ENCODE measurements at places on chromosomes 1 and 21.

- DNase-seq: no peak
Measured at GRCh38 chr1:30654188-30654587, 69.2 kb downstream of the MATN1 start.

GRCh38 chr1:185487026-185487425, 170.0 kb upstream of the IVNS1ABP start:
- DNase-seq: no peak

- DNase-seq: no peak
Measured at GRCh38 chr1:154557248-154557938, 1.1 kb downstream of the UBE2Q1 start.

DNA sequence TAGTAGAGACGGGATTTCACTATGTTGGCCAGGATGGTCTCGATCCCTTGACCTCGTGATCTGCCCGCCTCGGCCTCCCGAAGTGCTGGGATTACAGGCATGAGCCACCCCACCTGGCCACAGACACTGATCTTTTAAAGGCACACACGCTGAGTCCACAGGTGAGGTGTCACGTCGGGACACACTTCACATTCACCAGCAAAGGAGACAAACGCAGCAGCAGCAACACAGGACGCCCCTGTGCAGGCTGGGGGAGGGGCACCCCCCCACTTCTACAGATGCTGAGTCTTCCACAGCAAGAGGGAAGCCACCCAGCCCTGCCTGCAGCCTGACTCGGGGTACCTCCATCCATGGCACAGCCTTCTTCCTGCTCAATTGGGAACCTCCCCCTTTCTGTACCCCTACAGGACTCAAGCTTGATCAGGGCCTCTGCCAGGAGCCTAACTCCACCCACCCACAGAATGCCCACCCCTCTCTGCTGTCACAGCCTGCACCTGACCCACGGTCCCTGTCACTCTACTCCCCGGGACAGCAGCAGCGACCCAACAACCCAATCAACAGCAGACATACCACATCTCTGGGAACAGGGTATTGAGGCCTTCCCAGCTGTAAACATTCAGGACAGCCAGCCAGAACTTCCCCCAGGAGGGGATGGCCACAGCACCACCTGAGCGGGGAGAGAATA, 9.5 kb downstream of the LSS start:
- DNase-seq: no peak

DNA sequence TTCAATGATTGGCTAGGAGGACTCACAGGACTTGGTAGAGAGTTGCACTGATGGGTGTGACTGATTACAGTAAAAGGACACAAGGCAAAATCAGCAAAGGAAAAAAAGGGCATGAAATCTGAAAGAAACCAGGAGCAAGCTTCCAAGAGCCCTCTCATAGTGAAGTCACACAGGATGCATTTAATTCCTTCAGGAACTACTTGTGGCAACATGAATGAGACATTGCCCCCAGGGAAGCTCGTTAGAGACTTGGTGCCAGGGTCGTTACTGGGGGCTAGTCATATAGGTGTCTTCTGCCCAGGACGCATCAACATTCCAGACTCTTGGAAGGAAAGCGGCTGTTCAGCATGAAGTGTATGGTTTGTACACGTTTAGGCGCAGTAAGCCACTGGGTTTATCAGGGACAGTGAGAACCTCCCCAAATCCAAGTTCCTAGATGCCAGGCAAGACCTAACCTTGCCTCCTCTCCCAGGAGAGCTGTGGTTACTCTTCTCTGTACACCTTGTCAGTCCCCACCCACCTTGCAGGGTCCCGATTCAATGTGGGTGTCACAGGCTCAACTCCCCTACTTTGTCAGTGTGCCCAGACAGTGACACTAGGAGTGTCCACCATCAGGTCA, 26.0 kb upstream of the C2CD2 start:
- DNase-seq: no peak

GRCh38 chr1:109849655-109850054, 61.0 kb upstream of the CSF1 start:
- DNase-seq: no peak

GRCh38 chr1:17335821-17336710, 28.1 kb downstream of the PADI4 start:
- peak; percentile 79 for DNase-seq

DNA sequence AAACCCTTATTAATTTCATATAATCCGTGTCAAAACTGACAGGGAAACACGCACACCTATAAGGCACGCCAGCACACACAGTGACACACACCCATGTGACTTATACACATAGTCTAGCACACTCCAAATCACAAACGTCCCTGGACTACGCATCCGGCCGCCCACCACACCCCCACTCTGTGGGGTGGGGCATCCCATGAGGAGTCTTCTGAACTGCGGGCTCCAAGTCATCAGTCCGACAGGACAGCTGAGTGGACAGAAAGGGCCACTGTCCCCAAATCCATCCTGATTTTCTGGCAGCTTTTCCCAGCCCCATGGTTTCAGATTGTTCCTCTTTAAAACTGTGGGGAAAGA, 829 bp downstream of the PEA15 start:
- peak; percentile 63 for DNase-seq

GRCh38 chr1:198123133-198123532, 33.7 kb upstream of the NEK7 start:
- DNase-seq: no peak

DNA sequence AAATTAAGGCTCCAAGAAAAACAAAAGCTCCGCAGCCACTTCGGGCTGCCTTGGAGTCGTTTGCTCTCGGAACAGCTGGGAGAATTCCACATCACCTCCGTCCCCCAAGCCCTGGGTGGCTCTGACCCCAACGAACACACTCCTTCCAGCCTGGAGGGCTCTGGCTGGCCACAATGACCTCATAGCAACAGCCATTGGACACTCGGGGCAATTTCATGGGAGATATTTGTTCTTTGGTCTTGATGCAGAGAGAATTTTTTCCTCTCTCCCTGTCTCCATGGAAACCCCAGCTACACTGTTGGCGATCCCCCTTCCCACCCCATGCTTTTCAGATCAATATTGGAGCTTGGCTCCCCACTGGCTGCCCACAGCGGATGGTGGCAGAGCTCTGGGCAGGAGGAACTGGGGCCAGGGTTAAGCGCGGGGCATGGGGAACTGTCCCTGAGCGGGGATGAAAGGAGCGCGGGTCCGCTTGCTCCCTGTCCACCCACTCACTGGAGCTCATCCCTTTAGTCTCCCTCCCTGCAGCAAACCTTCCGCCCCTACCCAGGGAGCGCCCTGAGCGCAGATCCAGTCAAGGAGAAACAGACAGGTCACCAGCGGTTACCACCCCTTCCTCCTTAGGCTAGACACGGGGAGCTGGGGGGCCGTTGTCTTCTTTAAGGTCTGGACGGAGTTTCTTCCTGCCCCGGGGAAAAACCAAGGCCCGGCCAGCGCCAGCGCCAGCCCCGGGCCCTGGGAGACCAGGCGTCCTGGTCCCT, 1.2 kb downstream of the WNT4 start:
- DNase-seq: peak; percentile 27

- no peak for DNase-seq
Measured at GRCh38 chr21:41478319-41479177, 29.4 kb downstream of the TMPRSS2 start.

DNA sequence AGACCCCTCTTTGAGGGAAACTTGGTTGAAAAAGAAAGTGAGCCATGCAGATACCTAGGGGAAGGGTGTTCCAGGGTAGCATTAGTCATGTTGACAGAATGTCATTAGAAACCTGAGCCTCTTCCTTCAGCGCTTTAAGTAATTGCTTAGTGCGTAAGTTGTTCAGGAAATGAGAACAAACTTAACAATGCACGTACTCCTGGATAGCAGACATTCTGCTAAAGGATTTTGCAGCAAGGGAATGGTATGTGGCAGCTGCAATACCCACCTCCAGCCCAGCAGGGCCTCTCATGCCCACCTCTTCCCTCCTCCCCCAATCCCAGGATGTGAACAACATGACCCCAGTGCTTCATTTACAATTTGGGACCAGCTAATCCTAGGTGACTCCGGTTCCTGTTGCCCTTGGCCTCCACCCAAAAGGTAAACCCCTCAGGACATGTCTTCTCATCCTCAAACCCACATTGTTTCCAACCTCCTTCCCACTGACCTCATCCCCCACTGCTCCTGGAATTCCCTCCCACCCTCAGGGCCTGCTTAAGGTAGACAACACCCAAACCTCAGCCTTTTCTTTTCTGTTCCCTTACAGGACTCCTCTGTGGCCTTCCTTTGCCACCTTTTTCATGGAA, 98.0 kb upstream of the BCAR3 start:
- DNase-seq: no peak

GRCh38 chr1:156618853-156619581, at the start of gene HAPLN2:
TSS of gene HAPLN2 (plus strand) at chr1:156619415. CDS start at chr1:156623491, 4,076 bp downstream.
- peak; percentile 55 for DNase-seq

GRCh38 chr1:187692799-187693198, 864.0 kb downstream of the PLA2G4A start:
- DNase-seq: no peak

GRCh38 chr1:99228153-99228552, 36.1 kb upstream of the PLPPR4 start:
- DNase-seq: no peak

- DNase-seq: no peak
Measured at GRCh38 chr1:230818367-230818766, 50.0 kb downstream of the C1orf198 start.

GRCh38 chr1:174976436-174977108, 23.2 kb upstream of the CACYBP start:
- no peak for DNase-seq

Measured in hepatocyte (in vitro differentiated cells).